Hepatic stellate cell (primary cell): ENCODE measurements at places on chromosomes 13 and 19.

DNA sequence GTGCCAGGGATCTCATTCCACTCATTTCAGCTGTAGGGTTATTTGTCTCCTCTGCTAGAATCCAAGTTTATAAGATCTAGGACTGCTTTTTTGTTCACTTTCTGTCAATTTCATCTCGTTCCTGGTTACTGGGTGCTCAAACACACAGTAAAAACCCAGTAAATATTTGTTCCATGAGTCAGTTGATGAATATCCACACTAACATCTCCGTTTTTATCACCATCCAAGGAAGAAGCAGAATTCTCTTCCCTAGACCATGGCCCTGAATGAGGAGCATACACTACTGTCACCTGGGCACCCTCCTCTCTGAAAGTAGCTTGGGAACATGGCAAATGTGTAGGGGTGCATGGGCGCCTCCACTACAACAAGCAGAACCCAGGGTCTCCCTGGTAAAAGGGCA lies 390.8 kb downstream of the FOXO1 start:
- peak; percentile 5 for DNase-seq

DNA sequence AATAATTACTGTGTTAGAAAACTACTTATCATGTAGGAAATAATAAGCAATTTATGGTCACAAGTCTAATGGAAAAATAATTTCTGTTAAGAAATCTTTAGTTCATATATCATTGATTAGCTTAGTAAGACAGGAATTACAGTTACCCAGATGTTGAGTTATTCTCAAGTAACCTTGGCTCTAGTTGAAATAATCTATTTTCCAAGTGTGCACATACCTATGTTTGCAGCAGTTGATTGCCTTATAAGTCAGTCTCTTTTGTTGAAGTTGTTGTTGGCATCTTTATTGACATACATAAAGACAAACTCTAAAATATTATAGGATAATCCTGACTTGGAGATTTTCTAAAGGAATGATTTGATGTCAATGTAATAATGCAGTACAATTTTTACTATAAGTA lies 511.4 kb upstream of the KLF12 start:
- no peak for DNase-seq

GRCh38 chr19:29787281-29787680 lies 24.5 kb upstream of the CCNE1 start:
- no peak for DNase-seq

DNA sequence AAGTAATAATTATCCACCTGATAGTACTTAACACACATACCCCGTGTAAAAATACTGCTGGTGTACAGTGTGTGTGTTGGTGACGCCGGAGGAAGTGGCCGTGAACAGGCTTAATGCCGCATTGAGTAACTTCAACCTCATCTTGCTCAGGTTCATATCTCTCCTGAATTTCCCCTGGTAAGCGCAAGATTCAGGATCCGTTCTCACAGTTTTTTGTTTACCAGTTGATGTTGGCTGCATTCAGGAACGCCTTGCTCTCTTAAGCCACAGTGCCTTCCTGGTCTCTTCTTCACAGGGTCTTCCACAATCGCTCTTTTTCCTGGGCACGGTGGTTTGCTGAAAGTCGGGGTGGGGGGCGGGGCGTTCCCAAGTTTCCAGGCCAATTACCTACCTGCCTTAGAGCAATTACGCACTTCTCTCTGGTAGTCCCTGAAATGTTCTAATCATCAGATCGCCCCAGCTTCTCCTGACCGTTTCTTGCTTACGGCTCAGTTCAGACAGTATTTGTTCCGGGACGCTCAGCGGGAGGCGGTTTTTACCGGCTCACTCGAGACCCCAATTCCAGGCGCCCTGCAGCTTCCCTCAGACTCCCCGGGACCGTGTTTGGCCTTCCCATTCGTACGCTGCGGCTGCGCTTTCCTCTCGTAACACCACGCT lies 706 bp upstream of the DNAJC3 start:
- DNase-seq = peak; percentile 16

DNA sequence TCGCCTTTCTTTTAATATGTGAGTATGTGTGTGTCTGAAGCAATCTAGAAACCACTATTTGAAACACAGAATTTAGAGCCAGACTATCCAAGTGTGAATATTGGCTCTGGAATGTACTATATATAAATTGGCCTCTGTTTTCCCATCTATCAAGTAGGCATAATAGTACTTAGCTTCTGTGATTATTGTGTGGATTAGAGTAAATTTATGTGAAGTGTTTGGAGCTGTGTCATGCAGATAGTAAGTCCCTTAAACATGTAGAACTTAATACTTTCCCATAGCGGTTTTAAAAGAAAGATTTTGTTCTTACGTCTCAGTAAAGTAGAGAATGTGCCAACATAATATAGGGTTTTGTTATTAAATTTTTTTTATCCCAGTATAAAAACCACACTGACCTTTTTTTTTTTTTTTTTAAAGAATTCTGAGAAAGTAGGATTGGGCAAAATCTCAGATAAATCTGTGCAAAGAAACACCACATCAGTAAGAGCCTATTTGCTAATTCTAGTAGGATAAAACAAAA lies 432.3 kb downstream of the RFC3 start:
- no peak for DNase-seq

DNA sequence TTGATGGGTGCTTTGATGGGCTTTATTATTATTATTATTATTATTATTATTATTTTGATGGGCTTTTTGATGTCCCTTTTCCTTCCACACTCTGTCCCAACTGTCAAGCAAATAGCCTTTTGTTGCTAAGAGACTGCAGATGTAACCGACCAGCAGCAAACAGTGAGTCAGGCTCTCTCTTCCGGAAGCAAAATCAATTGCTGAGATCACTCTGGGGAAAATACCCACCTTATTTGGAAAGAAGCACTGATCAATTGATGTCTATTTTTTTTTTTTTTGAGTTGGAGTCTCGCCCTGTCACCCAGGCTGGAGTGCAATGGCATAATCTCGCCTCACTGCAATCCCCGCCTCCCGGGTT lies 2.9 kb downstream of the LDLR start:
- peak; percentile 77 for DNase-seq

DNA sequence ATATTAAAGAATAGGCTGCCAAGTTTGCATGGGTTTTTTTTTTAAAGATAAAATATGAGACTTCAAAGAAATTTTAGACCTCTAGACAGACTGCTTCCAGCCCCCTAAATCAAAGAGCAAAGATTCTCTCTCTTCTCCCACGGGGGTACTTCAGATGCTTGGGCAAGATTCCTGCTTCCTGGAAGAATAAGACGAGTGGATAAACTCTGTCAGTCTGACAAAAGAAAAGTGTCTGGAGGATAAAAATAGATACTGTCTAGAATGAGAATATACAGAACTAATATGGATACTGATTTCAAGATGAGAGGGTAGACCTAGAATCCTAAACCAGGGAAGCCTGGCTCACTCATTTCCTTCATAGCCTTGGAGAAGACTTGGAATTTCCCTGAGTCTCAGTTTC lies 435.1 kb downstream of the FOXO1 start:
- DNase-seq = no peak

GRCh38 chr19:3343619-3344502 lies 22.5 kb upstream of the NFIC start:
- DNase-seq = peak; percentile 91

DNA sequence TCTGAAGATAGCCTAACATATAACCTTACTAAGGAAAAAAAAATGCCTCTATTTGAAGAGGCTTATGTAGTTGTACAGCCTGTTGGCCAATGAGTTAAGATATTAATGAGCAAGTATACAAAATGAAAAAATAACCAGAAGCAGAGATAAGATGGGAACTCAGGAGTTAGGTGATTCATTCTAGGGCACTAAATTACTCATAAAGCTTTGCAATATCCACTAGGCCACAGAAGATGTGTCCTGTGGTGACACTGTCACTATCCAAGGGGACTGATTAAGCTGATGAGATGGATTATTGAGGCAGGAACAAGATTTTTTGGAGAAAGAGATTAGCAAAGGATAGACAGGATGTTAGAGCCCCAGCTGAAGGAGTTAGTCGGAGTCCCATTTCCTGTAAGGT lies 99.6 kb downstream of the LIG4 start:
- DNase-seq = no peak

DNA sequence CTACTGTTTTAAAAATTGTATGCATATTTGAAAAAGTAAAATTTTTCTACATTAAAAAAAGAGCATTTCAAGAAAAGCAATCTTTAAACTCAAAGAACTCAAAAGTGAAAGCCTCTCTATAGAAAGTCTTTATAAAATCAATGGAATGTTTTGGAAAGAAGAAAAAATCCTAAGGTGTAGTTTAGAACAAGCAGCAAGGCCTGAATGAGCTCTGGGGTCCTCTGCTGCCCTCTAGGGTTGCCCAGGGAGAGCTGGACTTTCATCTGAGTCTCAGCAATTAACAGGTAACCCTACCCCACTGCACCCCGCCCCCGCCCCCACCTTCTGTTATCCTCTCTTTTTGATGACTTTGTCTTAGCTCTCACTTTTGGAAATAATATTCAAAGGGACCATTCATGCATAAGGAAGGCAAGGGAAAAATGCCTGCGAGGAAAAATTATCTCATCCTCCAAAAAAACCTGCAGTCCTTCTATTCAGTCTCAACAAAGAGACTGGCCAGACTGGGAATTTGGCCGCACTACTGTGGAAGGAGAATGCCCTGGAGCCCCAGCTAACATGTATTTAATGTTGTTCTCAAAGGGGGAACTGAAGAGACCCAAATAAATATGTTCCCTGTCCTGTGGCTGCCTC lies 24.1 kb downstream of the SLC25A30 start:
- peak; percentile 50 for DNase-seq

DNA sequence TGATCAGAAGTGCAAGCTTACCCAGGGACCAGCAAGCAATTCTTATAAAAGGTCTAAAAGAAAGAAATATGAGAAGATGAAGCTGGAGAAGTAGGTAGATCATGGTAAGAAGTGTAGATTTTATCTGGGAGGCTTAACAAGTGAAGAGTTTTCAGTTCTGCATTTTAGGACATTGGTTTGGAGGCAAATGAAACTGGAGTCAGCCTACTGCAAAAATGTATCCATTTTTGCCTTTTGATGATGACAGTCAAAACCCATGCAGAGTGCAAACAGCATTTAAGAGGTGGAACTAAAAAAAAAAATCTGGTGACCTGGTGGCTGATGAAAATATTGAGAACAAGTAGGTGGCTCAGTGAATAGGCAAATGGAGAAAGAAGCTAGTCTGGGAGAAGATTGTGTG lies 216.9 kb downstream of the DNAJC15 start:
- DNase-seq = no peak
